ENCODE measurements at places on chromosomes 4 and X. TPM values are rescaled to one million over a fixed set of nuclear protein-coding genes. Genes with fewer than 3 reads are reported as not detected.

- H3K4me3 ChIP-seq = no peak overlapping the region
- H3K4me1 ChIP-seq = no peaks in the 10 kb centered on the region
- no peak overlapping the region for H3K27ac ChIP-seq
- DNase-seq = no peak
- H3K36me3 ChIP-seq = no peaks in the 10 kb centered on the region
Measured at GRCh38 chr4:112312610-112313239, 15.6 kb downstream of the ALPK1 start.

DNA sequence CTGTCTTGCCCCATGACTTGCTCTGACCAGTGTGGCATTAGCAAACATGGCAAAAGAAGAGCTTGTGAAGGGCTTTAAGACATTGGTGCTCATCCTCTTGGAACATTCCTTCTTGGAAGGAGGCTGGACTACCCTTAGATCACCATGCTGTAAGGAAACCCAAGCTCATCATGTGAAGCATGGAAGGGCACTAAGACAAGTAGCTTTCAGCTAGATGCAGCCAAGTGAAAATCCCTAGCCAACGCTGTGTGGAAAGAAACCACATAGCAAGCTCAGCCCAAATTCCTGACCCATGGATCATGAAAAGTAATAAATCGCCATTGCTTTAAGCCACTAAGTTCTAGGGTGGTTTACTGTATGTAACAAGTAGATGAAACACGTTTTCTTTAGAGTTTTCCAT, 12.4 kb upstream of the PACRGL start:
- no peak for DNase-seq
- H3K27ac ChIP-seq = no peak overlapping the region
- H3K27me3 ChIP-seq = no peaks in the 10 kb centered on the region
- H3K4me1 ChIP-seq = no peaks in the 10 kb centered on the region
- H3K4me3 ChIP-seq = no peak overlapping the region

GRCh38 chrX:10157543-10157942, 768 bp downstream of the CLCN4 start:
- peaks cover 31% of the 10 kb centered on the region for H3K27me3 ChIP-seq
- DNase-seq = no peak
- H3K27ac ChIP-seq = no peak overlapping the region

DNA sequence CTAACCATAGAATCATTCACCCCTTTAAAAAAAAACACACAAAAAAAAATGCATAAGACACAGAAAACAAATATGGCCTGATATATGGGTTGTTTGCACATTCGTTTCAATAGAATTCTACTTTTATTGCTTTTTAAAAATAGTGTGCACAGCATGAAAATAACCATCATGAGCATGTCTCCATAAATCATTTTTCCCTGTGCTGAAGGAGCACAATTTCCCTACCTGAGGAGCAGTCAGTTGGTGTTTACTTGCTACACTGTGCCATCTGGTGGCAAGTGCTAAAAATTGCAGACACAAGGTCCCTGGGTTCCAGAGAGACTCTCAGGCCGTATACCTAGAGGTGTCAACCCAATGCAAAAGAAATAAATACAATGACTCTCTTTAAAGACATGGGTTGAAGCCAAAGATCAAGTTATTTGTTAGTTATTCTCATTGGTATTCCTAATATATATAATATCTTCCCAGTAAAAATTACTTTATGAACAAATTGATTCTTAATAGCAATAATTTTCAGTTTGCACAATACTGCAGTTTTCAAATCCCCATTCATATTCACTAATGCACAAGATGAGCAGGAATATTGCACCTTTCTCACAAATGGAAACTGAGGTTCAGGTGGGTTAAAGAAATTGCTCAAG, 551.4 kb downstream of the IQCM start:
- no peak for DNase-seq
- no peaks in the 10 kb centered on the region for H3K36me3 ChIP-seq
- no peaks in the 10 kb centered on the region for H3K27me3 ChIP-seq
- H3K4me3 ChIP-seq = no peak overlapping the region

DSPP gene
- polyA plus RNA-seq = 0.01 TPM

TNIP2 gene
- polyA plus RNA-seq = 28.5 TPM

GRCh38 chr4:74543983-74544382, 99.0 kb downstream of the AREG start:
- H3K4me3 ChIP-seq = no peak overlapping the region
- no peaks in the 10 kb centered on the region for H3K27me3 ChIP-seq
- DNase-seq = no peak
- peak overlapping the region; percentile 60 for H3K27ac ChIP-seq
- H3K4me1 ChIP-seq = peaks cover 44% of the 10 kb centered on the region

DNA sequence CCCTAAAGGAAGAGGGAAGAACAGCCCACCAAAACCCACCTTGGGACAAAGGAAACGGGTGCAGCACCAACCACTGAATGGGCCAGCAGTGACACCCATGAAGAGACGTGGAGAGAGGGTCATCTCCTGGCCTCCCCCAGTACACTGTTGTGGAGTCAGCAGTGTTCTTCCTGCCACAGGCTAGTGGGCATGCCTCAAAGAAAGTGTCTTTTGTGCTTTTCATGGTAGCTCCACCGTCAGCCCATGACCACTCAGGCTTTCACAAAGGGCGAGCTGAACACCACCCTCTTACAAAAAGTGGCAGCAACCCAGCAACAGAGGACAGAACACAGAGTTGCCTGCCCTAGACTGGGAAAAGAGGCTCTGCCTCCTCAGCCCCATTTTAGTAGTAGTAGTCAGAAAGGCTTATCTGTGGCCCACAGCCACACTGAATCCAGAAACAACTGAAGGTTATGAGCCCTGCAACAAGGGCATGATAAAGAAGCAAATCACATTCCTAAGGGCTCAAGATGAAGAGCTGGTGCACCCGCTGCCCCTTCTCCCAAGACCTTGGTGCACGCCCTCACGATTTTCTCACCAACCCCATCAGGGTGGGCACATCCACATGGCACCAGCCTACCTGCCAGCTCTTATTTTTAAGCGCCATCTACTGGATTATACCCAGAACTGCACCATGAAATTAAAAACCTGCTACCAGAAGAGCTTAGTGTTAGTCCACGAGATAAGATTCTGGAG, 53.1 kb downstream of the RAB28 start:
- no peak overlapping the region for H3K4me3 ChIP-seq
- H3K36me3 ChIP-seq = no peaks in the 10 kb centered on the region
- no peak for DNase-seq
- no peaks in the 10 kb centered on the region for H3K4me1 ChIP-seq

GRCh38 chr4:109719604-109720003, 10.3 kb downstream of the PLA2G12A start:
- peaks cover 19% of the 10 kb centered on the region for H3K36me3 ChIP-seq
- no peaks in the 10 kb centered on the region for H3K27me3 ChIP-seq
- DNase-seq = no peak
- no peaks in the 10 kb centered on the region for H3K4me1 ChIP-seq
- no peak overlapping the region for H3K4me3 ChIP-seq
- H3K27ac ChIP-seq = no peak overlapping the region

GRCh38 chrX:133594156-133594555, 178.9 kb upstream of the GPC4 start:
- H3K4me3 ChIP-seq = no peak overlapping the region
- H3K4me1 ChIP-seq = no peaks in the 10 kb centered on the region
- no peak overlapping the region for H3K27ac ChIP-seq
- no peaks in the 10 kb centered on the region for H3K27me3 ChIP-seq
- no peak for DNase-seq
- no peaks in the 10 kb centered on the region for H3K36me3 ChIP-seq

ETDA gene
- not detected for polyA plus RNA-seq

FMR1 gene
- polyA plus RNA-seq = 103 TPM

DNA sequence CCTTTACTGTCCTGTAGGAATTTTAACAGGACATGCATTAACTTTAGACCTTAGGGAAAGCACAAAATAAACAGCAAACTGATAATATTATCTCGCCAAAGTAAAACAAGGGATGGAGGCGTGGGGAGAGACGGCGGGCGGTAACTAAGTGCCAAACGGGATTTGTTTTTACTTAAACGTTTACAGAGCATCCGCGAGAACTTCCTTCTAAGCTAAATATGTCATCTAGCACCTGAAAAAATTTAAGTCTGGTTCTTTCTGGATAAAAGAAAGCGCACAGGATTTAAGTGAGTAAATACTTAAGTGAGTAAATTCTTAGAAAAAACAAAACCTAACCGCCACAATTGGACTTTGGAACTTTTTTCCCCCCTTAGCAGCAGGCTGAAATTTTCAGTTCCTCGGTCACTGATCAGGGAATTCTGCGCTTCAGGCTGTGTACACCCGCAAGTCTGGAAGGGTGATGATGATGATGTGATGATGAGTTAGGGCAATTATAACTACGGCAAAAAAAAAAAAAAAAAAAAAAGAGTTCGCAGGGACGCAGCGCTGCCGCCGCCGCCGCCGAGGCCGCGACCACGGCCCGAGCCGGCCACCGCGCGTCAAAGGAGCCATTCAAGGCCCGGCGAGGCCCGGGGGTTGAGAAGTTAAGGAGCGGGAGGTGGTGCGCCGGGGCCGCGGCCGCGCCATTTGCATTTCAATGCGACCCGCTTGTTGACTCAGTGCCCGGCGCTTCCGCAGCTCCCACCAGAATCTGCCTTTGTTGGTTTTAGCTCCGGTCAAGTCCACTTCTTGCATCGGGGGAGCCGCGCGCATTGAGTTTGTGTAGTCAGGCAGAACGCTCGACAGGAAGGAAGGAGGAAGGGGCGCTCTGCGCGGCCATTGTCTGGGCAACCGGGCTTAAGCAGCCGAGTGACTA, 108.8 kb downstream of the SPRY1 start:
- peak; percentile 85 for DNase-seq
- peak overlapping the region; percentile 86 for H3K27ac ChIP-seq
- no peaks in the 10 kb centered on the region for H3K36me3 ChIP-seq
- no peaks in the 10 kb centered on the region for H3K27me3 ChIP-seq
- peak overlapping the region; percentile 68 for H3K4me3 ChIP-seq

COQ2 gene
- 14.7 TPM for polyA plus RNA-seq

DNA sequence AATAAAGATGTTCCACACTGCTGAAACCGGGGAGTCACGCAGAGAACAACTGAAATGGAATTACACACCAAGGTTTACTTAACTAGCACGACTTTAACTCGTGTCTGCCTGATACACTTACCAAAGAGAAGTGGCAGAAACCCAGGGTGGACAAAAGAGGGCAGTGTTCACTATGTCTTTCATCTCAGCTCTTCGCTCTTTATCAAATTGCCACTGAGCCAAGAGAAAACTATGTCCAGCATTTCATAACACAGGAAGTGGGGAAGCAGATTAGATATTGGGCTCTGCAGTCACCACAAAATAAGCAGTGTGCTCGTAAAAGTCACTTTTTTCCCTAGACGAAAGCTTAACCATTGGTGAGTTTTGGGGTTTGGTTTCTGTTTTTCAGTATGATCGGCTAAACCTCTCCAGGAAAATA, 155.7 kb downstream of the CHIC2 start:
- peaks cover 7% of the 10 kb centered on the region for H3K27me3 ChIP-seq
- H3K4me3 ChIP-seq = no peak overlapping the region
- H3K27ac ChIP-seq = peak overlapping the region; percentile 7
- H3K4me1 ChIP-seq = peaks cover 22% of the 10 kb centered on the region
- H3K36me3 ChIP-seq = no peaks in the 10 kb centered on the region

DNA sequence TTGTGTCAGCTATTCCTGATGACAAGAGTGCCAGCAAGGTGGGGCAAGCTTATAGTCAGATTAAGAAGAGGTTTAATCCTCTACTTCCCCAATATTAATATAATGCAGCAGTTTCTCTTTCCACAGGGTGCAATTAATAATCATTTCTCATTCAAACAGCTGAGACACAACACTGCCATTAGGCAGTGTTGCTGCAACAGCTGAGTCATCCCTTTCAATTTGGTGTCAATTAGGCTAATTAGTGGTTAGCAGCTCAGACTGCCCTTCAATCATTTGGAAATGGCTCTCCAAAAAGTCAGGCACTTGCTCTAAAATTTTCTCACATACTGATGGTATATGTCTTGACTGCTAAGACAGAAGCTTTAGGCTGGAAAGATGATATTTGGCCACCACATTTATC, 265.7 kb upstream of the FAM241A start:
- DNase-seq = no peak
- H3K27ac ChIP-seq = no peak overlapping the region
- no peak overlapping the region for H3K4me3 ChIP-seq
- H3K4me1 ChIP-seq = no peaks in the 10 kb centered on the region

- no peak overlapping the region for H3K27ac ChIP-seq
- H3K4me1 ChIP-seq = no peaks in the 10 kb centered on the region
- no peaks in the 10 kb centered on the region for H3K36me3 ChIP-seq
- H3K27me3 ChIP-seq = no peaks in the 10 kb centered on the region
- H3K4me3 ChIP-seq = no peak overlapping the region
- DNase-seq = no peak
Measured at GRCh38 chr4:83568062-83568461, 32.2 kb downstream of the GPAT3 start.

- no peaks in the 10 kb centered on the region for H3K27me3 ChIP-seq
- no peaks in the 10 kb centered on the region for H3K36me3 ChIP-seq
- H3K4me1 ChIP-seq = peaks cover 3% of the 10 kb centered on the region
- DNase-seq = no peak
Measured at GRCh38 chr4:3403348-3403906, 38.3 kb upstream of the HGFAC start.

DNA sequence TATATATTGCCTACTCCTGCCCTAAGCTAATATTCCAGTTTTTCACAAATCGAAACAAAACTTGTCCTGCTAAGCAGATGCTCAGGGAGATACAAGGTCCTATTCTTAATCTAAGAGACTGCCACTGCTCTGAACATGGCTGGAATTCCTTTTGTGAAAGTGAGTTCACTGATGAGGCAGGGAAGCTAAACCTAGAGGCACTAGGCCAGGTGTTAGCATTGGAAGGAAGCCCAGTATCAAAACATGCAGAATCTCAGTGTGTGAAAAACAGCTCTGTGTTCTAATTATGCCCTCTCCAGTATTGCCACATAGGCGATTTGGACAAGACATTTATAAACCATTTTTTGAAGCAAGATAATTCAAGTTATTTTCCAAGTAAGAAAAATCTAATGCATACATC, 47.6 kb downstream of the ABCG2 start:
- no peak overlapping the region for H3K27ac ChIP-seq
- H3K4me1 ChIP-seq = peaks cover 30% of the 10 kb centered on the region
- no peaks in the 10 kb centered on the region for H3K27me3 ChIP-seq

- H3K4me1 ChIP-seq = no peaks in the 10 kb centered on the region
- no peak for DNase-seq
- no peaks in the 10 kb centered on the region for H3K36me3 ChIP-seq
- no peak overlapping the region for H3K27ac ChIP-seq
Measured at GRCh38 chrX:89124985-89125384, 378.0 kb downstream of the CPXCR1 start.

GRCh38 chr4:84691170-84691691, 108.3 kb downstream of the CDS1 start:
- no peak overlapping the region for H3K27ac ChIP-seq
- no peak overlapping the region for H3K4me3 ChIP-seq
- H3K27me3 ChIP-seq = no peaks in the 10 kb centered on the region
- peaks cover 4% of the 10 kb centered on the region for H3K4me1 ChIP-seq
- DNase-seq = no peak
- H3K36me3 ChIP-seq = peaks cover 65% of the 10 kb centered on the region

SAGE1 gene
- not detected for polyA plus RNA-seq
